ENCODE measurements at places on chromosomes 7 and 10.

GRCh38 chr10:25641595-25641994, 292.4 kb upstream of the MYO3A start:
- no peak for DNase-seq

DNA sequence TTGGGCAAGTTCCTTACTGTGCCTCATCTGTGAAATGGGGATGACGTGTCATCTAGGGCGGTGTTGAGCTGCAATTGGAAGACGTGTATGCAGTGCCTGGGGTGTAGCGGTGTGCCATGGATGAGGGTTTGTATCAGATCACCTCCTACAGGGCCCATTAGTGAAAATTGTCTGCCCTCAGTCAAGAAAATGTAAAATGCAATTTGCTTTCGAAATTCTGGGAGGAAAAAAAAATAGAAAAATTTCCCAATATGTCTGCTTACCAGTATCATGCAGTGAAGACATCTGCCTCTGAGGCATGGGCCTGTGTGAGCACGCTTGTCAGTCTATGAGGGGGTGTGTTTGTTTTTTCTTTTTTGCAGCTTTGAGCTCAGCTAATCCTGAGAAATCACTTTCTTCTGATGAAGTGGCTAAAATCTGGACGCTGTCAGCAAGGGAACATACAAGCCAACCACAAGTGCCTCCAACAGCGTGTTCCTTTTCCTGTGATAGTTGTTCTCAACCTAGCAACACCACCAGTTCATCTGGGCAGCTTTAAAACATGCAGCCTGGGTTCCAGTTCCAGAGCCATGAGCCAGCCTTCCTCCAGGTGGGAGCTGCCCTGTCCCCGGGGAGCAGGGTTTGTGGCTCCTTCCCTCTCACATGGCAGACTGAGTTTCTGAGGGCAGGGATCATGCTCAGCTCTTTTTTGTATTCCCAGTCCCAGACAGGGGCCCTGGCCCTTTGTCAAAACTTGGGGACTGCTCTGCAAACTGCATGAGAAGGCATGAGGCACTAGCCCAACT, 10.3 kb downstream of the FAM241B start:
- peak; percentile 21 for DNase-seq

DNA sequence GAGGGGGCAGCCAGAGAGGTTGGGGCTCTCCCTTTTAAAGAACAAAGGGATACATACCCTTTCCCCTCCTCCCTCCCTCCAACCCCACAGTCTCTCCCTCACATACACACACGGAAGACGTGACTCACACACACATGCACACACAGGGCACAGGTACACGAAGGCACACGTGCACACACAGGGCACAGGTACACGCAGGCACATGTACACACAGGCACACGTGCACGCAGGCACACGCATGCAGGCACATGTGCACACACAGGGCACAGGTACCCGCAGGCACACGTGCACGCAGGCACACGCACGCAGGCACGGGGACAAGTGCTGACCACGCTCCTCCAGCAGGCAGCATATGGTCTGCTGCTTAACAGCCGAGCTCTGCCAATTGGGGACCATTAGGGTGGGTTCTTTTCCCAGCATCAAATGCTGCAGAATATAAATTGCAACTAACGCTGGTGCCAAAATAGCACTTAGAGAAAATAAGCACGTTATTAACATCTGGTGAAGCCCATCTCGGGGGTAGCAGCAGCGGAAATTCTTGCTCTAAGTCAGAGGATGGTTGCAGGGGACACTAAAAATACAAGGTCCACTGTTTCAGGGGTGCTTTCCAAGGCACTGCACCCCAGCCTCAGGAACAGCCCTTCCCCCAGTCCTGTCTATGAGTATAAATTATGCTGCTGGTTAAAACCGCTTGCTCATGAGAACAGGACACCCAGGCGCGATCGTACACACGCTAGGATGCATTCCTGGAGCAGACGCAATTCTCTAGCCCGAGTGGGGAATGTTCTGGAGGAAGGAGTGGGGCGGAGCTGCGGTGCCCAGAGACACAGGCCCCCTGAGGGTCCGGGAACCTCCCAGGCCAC, 55.2 kb upstream of the TNRC18 start:
- peak; percentile 92 for DNase-seq

- DNase-seq: peak; percentile 77
These were observed 22.6 kb upstream of the DLG5 start for GRCh38 chr10:77949167-77949566.

DNA sequence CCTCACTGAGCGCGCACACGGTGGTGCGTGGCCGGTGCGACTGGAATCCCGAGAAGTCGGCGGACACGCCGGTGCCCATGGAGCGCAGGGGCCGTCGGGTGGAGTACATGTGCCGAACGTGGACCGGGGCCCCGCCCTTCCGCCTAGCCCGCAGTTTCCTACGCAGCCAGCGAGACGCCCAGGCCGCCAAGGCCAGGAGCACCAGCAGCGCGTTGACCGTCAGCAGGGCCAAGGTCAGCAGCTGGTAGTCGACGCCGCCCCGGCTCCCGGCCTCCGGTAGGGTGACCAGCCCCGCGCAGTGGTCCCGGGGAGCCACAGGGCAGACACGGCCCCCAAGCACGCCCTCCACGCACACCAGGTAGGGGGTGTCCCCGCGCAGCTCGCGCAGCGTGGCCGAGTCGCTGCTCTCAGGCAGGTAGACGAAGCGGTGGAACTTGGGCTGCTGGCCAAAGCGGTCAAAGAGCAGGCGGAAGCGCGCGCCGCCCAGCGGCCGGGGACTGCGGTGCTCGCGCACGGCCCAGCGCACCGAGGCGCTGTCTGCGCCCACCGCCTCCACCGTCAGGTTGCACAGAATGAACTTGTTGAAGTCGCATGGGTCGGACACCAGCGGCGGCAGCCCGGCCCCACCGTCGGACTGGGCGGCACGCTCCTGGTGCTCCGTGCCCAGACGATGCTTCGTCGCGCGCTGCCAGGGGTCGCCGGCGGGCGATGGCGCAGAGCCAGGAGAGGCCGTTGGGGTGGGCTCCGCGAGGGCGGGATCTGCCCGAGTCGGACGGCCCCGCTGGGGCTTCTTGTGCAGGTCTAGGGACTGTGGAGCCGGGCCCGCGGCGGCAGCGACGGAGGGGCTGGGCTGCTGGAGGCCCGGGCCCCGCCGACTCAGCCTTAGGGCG, 2.2 kb downstream of the TRIL start:
- DNase-seq: peak; percentile 54

- no peak for DNase-seq
These were observed 94.0 kb downstream of the MMRN2 start for GRCh38 chr10:86863484-86863842.

GRCh38 chr10:112213098-112213823, 29.7 kb upstream of the GPAM start:
- DNase-seq: no peak

DNA sequence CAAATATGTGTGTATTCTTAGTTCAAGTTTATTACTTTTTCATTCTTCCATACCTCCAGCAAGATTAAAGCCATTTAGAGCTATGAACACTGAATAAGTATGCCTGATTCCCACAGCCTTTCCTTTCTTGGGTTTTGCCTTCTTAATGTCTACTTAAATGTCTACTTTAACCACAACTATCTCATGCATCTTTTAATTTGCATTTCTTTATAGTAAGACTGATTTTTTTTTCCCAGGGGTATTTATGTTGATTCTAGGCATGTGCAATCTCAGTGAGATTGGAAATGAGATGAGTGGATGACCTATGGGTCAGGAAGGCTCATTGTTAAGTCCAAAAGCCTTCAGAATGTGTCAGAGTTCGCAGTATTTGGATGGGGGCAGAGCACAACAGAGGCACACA, 3.6 kb downstream of the PCBD1 start:
- DNase-seq: no peak

DNA sequence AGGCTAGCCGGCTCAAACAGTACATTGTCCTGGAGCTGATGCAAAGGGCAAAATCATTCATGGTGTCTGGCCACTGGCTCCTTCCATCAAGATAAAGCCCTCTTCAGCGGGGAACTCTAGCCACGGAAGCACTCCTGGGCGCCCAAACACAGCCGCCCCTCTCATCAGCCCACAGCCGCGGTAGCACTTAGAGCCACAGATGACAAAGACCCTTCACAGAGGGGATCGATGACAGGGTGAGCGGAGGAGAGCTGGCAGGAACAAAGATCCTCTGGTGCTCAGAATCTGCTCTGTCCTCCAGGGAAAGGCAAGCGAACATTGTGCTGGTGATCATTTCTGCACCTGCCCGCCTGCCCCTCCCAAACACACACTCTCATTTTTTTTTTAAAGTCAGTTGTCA, 222.2 kb upstream of the NRP1 start:
- DNase-seq: no peak

DNA sequence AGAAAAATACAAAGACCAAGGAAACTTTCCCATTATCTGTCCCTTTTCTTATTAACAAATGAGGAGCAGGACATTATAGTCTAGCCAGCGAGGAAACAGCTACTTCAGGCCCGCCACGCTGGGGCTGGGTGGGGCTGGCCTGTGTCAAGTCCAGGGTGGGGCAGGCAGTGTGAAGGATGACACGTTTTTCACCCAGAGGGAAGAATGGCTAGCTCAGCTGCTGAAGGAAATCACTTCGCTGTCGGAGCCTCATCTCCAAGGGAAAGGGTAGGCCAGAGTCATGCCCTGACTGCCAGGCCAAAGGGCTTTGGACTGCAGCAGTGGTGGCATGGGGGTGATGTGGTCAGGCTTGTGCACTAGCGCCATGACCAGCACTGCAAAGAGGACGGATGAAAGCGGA, 24.4 kb downstream of the COL13A1 start:
- DNase-seq: no peak

- DNase-seq: no peak
These were observed 138.9 kb upstream of the COBL start for GRCh38 chr7:51455513-51455912.

GRCh38 chr7:32005577-32005976, 64.6 kb downstream of the PDE1C start:
- DNase-seq: no peak

GRCh38 chr7:47282790-47283496, 299.0 kb downstream of the TNS3 start:
- no peak for DNase-seq

DNA sequence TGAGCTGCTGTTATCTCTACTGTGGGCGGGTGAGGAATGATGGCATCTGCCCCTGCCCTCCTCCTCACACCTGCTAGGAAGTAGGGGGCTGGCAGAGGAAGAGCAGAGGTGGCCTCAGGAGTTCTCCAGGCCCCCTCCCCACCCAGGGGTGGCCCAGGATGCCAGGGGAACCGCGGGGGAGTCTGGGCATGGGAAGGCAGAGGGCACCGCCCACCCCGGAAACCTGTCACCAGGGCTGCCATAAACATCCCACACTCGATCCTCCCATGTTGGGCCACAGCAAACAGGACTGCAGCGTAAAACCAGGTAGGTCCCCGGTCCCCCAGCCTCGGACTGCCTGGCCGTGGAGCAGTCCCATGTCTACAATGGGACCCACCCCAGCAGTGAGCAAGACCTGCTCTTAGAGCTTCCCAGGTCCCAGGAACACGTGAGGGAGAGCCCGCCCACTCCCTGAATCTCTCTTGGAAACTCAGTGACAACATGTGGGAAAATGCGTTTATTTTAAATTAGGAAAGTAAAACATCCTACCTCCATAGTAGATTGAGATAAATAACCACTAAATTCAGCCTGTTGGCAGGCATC, 23.4 kb downstream of the EBF3 start:
- DNase-seq: no peak

DNA sequence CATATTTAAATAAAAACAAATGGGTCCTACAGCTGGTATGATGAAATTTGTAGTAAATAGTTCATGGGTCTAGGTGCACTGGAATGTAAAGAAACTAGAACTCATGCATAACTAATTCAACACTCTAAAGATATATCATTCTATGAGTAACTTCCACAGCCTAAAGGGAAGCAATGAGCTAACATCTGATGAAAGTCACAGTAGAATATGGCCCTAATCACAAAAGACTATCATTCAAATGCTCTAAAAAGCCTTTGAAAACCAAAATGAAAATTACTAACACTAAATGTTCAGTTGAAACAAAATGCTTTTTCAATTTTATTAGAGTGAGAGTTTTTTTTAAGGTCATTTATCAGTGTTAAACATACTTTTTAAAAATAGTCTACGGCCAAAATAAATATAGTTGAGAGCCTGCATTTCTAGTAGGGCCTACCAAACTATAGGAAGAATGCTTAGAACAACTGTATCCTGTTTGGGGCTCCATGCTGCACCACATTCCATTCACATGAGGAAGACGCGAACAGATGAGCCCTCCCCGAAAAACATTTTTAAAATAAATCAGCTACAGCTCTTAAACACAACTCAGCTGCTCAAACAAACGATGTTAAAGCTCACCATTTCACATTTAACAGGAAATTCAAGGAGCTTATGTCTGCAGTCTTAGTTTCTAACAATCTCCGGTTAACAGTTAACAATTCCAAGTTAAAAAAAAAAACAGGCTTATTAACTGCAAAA, 134.5 kb downstream of the NRBF2 start:
- peak; percentile 92 for DNase-seq

GRCh38 chr10:77637532-77638320, at the start of gene KCNMA1:
Gene KCNMA1, minus strand, starts transcription at chr10:77637808.
- peak; percentile 48 for DNase-seq

DNA sequence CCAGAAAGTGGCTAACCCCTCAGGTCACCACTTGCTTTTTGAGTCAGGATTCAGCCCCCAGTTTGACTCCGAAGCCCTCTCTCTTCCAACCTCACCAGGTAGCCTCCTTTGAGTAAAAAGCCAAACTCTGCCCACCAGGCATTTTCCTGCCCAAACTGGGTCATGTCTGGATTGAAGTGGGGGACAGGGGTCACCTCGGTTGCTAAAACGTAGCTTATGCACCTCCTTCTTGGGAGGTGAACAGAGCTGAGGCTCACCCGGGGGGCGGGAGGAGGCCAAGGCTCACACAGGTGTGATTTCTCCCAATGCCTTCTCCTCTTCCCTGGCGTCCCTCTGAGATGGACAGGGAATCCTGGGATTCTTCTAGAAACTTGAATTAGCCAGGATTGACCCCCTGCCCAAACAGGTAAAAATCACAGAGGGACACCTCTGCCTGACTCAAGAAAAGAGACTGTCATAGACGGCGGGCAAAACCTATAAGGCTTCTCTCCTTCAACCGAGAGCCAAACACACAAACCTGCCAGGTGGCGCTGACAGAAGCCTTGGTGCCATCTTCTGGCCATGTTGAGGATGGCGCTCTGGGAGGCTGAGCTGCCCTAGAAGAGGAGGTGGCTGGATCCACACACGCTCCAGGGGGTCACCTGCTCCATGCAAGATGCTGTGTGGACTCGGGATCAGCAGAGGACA, 51.6 kb downstream of the PRLHR start:
- DNase-seq: peak; percentile 20

DNA sequence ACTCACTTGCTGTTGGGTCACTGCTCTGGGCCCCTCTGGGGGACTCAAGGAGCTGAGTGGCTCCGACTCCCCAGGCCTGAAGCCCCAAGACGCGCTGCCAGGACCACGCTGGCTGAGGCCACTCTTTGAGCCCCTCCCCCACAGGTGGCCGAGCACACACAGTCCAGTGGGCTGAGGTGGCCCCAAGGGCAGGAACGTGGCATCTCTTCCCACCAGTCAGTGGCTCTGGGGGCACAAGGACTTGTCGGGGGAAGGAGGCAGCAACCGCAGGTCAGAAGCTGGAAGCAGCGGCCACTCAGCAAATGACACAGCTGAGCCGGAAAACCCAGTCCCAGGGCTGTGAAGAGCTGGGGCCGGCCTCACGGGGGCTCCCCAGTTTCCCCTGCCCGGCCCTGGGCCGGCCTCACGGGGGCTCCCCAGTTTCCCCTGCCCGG, 24.1 kb downstream of the GRIFIN start:
- DNase-seq: no peak

Data from foreskin fibroblast (primary cell).